ENCODE measurements at places on chromosomes 12 and 14.

- no peak for DNase-seq
Observed at GRCh38 chr12:44674875-44675274, 201.2 kb downstream of the NELL2 start.

DNA sequence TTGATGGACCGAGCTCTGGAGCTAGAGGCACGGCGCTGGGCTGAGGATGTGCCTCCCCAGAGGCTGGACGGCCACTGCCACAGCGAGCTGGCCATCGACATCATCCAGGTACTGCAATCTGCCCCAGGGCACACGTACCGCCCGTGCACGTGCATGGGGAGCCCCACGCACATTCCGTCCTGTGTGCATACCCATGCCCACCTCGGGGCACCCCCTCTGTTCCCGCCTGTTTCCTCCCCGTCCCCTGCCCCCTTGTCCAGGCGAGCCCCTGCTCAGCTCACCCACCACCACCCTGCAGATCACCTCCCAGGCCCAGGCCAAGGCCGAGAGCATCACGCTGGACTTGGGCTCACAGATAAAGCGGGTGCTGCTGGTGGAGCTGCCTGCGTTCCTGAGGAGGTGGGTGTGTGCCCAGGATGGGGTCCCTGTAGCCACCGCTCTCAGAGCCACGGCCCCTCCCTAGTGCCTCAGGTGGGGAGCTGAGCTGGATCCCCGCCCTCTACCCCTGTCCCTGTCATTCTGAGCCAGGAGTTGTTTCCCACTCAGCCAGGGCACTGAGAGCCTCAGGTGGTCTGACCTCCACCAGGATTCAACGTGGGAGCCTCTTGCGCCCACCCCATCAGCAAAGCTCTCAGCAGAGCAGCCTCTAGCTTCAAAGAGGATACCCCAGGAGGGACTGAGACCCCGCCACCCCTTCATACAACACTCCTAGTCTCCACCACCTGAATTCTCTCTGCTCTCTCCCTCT, 6.9 kb downstream of the TNFAIP2 start:
- DNase-seq: no peak

DNA sequence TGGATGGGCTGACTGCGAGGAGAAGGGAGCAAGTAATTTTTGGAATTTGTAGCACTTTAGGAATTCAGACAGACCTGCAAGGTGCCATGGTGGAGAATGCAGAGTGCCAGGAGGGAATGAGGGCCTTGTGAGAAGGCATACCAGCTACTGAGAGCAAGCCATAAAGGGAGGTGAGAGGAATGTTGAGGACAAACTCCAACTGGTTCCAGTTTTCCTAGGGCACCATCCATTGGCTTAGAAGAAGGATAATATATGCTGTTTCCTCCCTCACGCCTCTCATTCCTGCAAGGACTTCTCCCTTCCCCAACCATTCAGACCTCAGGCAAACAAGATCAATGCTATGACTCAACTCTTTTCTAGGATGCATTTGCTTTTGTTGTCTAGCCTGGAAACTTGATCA, 11.2 kb upstream of the DAAM1 start:
- DNase-seq: no peak

- DNase-seq: no peak
Observed at GRCh38 chr14:72613231-72613974, 280.5 kb downstream of the DPF3 start.

DNA sequence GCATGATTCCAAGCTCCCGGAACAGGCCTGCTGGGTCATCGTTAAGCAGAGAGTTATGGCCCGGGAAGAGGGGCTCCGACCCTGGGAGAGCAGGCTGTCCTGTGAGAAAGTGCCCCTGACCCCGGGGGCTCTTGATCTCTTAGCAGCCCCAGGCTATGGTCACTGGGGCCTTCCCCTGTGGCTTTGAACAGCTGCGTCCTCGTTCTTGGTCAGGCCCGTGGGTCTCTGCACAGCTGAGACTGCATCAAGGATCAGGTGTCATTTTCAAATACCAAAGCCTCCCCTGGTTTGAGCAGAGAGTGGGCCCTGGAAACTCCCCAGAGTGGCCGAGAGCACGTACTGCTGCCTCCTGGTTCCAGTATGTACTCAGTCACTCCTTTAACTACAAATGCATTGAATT, 114.8 kb downstream of the ESRRB start:
- no peak for DNase-seq

DNA sequence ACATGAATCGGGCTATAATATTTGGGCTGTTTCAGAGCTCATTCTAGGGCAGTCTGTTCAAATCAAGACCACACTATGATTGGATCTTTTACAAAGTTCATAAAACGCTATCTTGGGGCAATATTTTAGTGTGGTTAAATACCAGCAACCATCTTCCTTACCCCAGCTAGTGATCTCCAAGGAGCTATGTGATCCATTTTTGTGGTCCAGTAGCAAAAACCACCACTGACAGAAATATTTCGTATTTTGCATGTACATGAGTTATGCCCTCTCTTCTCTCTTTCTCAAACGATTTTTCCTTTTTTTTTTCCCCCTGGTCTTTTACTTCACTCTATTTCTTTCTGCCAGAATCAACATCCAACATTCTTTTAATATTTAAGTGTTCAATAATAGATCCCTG, 280.6 kb upstream of the KITLG start:
- DNase-seq: no peak

- no peak for DNase-seq
Observed at GRCh38 chr12:49294804-49295081, 204 bp upstream of the PRPH start.

DNA sequence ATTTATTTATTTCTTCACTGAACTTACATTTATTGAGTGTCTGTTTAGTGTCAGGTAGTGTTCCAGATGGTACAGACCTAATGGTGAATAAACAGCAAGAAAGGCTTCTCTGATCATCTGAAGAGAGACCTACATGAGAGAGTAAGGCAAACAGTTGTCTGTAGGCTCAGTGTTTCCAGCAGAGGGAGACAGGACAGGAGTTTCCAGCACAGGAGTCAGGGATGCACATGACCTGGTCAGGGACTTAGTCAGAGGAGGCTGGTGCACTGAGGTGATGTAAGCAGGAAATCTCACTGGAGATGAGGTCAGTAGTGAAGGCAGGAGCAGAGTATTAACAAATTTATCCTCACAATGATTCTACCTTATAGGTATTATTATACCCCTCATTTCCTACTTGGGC, 233.2 kb downstream of the MDGA2 start:
- DNase-seq: no peak

GRCh38 chr12:92444763-92445162, 258.0 kb upstream of the PLEKHG7 start:
- DNase-seq: no peak

DNA sequence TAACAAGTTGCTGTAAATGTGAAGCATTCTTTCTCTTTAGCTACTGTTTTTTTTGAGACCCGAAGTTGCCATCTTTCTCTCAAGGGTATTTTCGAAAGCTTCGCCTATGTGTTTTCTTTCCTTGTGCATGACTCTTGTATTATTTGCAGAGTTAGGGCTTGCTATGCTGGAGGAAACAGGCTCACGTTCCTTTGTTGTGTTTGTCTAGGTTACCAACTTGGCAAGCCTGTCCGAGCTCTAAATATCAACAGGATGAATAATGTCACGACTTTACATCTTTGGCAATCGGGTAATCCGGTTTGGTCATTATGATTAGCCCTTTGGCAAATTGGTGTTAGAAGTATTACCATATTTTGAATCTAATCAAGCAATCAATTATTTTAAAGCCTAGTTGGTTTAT, 15.9 kb upstream of the ATP6V0A2 start:
- DNase-seq: no peak

DNA sequence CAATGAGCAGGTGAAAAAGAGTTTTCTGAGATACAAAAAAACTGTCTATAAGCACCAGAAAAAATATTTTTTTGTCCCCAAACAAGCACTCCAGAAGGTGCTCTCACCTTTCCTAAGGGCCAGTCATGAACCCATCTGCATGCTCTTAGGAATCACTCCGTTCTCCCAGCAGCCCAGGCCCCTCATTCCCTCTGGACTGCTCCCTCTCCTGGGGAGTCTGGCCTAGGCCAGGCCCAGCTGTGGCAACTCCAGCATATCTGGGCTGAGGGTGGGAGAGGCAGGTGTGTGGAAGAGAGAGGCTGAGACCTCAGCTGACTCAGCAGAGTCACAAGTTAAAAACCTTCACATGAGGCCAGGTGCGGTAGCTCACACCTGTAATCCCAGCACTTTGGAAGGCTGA, 54.6 kb downstream of the TRAFD1 start:
- DNase-seq: no peak

DNA sequence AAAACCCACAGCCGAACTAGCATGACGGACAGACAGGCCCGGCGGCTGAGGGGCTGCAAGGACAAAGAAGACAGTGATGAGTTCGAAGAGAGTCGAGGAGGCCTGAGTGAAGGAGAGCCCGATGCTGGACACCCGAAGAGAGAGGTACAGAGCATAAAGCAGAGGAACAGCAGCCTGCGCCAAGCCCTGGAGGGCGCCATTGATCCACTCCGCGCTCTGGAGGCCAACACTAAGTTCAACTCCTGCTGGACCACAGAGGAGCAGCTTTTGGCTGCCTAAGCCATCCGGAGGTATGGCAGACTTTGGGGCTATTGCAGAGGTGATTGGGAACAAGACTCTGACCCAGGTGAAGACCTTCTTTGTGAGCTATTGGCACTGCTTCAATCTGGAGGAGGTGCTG, 7.8 kb upstream of the PLXNC1 start:
- DNase-seq: no peak

DNA sequence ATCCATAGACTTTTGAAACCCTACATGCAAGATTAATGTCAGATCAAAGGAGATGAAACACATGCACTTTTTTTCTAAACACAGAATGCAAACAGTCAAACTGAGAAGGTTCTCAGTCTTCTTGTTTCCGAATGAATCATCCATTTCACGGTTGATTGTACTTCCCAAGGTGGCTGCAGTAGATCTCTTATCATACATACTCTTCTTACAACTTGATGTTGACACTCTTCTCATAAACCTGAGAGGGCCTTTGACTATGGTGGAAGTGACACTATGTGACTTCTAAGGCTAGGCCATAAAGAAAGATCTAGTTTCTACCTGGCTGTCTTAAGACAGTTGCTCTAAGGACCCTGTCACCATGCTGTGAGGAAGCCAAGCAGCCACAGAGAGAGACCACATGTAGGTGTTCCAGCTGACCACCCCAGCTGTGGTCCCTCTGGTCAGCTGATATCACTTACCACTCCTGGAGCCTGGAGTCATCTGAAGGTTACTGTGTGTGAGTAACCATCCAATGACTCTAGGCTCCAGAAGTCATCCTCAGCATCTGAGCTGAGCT, 67.2 kb upstream of the HMGA2 start:
- DNase-seq: no peak

DNA sequence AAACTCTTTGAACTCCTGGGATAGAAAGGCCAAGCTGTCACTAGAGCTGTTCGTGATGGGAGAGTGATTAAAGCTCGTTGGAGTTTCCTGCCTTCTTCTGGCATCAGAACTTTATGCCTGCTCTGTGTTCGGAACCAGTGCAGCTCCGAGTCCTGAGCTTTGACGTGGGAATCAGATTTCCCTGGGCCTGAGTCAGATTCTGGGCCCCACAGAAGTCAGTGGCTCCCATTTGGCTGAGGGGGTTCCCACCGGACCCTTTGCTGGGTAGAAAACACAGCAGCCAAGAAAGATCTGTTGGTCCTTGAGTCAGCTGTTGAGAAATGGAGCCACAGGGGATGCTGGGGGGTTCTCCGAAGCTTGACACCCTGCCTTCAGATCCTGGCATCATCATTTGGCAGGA, 238.0 kb downstream of the CHST11 start:
- DNase-seq: no peak

DNA sequence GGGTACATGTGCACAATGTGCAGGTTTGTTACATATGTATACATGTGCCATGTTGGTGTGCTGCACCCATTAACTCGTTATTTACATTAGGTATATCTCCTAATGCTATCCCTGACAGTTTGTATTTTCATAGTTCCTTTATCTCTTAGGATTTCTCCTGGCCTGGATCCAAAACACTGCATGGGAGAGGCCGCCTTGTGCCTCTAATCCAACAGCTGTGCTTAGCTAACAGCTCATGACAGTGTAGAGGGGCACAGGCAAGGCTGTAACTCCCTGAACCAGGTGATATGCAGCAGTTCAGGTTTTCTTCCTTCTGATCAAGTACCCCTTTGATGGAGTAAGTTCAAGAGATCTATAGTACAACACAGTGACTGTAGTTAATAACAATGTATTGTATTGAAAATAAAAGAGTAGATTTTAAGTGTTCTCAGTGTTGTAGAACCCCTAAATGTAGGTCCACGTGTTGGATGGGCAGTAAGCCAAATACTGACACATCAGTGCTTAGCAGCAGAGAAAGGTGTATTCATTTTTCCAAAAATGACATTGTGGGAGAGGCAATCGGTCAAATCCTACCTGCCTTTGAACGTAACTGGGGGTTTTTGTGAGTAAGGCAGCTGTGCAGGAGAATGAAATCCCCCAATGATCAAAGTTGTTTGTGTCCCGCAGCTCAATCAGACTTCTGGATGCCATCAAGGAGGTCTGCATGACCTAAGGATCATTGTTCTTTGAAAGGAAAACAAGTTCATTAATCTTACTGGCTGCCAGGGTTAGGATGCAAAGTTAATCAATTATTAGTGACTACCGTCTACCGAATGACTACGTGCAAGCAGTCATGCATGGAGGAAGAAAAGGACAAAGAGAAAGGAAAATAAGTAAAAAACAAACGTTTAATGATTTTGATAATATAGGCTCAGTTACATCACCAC, 89.3 kb upstream of the FGD4 start:
- DNase-seq: no peak

DNA sequence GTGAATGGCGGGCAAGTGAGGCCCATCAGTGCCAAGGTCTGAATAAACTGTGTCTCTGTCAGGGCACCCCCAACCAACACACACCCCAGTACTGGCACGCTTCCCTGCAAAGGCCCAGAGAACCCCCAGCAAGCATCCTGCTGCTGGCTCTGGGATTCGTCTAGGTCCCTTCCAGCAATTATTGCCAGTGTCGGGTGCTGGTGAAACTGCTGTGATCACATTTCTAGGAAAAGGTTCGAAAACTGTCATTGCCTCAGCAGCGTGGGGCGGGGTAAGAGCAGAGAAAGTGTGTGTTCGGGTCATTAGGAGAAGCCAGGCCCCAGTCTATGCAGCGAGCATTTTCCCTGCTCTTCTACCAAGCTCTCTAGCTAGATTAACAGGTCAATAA, 2.5 kb downstream of the FAM222A start:
- DNase-seq: no peak

- no peak for DNase-seq
Observed at GRCh38 chr12:6198985-6199530, 1.1 kb upstream of the CD9 start.
